ENCODE measurements at places on chromosomes 2 and 18.
A peak's percentile ranks its signal among the peaks of the same experiment; 100 is the strongest.

DNA sequence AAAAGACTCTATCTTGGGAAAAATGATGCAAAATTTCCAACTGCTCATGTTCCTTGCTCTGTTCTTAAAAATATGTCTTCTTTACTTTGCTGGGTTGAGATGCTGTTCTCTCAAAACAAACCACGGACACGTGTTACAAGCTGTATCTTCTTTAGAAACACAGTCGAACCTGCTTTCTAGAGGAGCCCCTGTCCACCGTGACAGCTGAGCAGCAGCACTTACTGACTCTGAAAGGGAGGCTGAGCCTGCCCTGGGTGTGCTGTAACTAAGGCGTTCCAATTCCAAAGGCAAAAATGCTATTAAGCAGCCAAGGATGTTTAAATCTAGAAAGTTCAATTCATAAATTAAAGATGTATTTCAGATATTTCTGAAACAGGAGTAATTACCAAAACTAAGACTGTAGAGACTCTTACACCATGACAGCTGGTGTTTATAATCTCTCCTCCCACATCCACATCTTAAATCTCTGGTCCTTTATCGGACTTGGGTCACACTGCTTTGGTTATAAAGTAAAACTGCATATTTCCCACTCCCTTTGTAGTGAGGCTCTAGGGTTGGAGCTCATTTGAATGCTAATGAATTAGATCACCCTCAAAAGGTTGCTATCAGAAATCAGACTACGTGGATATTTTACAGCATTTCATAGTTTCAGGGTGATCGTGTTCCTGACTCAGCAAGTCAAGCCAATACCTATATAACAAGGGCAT, 281.2 kb upstream of the LYPD1 start:
- DNase-seq, result no peak

GRCh38 chr2:12168791-12169388, 422.5 kb downstream of the LPIN1 start:
- DNase-seq, result no peak

GRCh38 chr18:39414009-39414700, 1848.6 kb upstream of the CELF4 start:
- DNase-seq, result no peak

GRCh38 chr2:203802342-203803052, 65.1 kb upstream of the CTLA4 start:
- peak; percentile 27 for DNase-seq

DNA sequence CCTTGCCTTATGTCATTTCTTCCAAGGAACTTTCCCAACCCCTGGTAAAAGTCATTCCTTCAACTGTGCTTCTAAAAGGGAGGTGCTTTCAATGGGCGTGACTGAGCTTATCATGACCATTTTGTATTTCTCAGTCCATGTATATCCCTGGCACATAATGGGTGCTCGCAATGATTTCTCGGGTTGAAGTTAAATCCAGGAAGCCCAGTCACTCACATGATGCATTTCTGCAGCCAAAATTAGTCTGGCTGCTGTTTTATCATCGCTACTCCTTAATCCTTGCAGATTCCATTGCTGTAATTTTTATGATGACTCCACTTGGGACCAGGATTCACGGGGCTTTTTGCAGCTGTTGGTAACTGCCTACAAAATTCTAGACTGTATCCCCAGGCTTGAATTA, 25.9 kb upstream of the RFX8 start:
- no peak for DNase-seq

GRCh38 chr2:212945526-212945925, 205.9 kb downstream of the IKZF2 start:
- DNase-seq, result no peak

- no peak for DNase-seq
Observed at GRCh38 chr2:112947374-112947773, 30.4 kb upstream of the IL36G start.

GRCh38 chr2:44296653-44297052, 21.4 kb downstream of the SLC3A1 start:
- no peak for DNase-seq

- DNase-seq, result peak; percentile 79
Observed at GRCh38 chr2:96507957-96508520, 2.9 kb upstream of the NEURL3 start.

- no peak for DNase-seq
Observed at GRCh38 chr2:151350579-151351195, 6.7 kb upstream of the TNFAIP6 start.

DNA sequence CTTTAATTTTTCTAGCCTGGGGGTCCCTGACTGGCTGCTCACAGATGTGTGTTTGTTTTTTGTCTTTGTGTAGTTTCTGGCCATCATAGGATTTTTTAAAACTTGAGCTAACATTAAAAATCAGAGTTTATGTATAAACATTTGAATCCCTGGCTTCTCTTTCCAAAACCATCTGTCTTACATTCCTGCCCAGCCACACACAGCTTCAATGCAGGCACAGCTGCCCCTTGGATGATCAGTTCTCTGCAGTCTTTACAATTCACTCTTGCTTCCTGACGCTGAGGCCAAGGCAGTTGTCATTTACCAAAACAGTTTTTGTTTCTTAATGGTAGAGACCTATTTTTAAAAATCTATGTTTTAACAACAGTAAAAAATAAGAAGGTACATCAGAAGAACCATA, 169.2 kb upstream of the LRRTM1 start:
- no peak for DNase-seq

GRCh38 chr2:120981443-120981842, 245.8 kb downstream of the GLI2 start:
- DNase-seq, result no peak

- no peak for DNase-seq
Observed at GRCh38 chr2:165795011-165795410, 964 bp upstream of the GALNT3 start.

GRCh38 chr18:66966171-66966570, 362.3 kb upstream of the CDH19 start:
- no peak for DNase-seq

DNA sequence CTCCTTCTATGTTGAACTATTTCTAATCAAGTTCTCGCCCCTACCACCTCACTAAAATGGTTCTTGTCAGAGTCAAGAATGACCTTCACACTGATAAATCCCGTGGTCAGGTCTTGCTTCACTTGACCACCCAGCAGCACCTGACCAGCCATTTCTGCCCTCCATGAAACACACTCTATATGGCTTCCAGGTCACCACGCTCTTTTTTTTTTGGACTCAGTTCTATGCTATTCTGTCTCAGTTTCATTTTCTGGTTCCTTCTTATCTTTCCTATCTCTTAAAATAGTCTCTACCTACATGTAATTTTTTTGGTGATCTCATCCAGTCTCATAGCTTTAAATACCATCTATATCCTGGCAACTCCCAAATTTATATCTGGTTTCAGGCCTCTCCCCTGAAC, 11.4 kb downstream of the EIF2AK3 start:
- DNase-seq, result no peak

GRCh38 chr18:74692367-74693013, 94.8 kb downstream of the ZNF407 start:
- no peak for DNase-seq

DNA sequence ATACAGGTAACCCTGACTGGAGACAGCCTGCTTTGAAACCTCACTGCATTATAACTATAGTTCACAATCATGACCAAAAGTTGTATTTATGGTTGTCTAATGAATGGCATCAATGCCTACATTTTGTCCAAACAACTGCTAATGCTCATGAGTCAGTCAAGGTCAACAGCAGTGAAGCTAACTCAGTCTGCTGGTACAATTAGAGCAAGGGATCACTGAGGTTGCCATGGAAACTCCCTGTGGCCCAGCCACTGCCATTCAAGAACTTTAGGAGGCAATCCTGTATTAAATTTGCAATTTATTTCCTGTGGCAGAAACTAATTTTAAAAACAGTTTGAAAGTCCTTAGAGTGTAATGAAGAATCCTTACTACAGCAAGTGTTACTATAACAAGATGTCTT, 185.1 kb upstream of the SMAD7 start:
- no peak for DNase-seq

- peak; percentile 84 for DNase-seq
Observed at GRCh38 chr2:55049043-55049820, 1.0 kb downstream of the RTN4 start.

DNA sequence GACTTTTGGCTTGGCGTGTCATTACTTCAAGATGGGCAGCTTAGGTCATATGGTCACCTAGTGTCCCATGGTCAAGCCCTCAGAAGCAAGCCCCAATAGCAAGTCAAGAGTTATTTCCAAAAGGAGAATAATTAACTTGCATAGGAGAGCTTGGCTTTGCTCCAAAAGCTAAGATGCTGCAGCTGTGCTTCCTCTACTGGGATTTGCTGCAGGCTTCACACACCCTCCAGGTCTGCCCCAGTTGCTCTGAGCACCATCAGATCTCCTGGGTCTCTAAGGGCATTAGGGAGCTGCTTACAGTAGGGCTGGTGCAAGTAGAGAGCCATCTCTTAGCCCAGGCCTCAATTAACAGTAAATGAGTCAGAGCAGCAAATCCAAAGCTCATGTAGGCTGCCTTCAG, 46.6 kb downstream of the THUMPD2 start:
- DNase-seq, result no peak

DNA sequence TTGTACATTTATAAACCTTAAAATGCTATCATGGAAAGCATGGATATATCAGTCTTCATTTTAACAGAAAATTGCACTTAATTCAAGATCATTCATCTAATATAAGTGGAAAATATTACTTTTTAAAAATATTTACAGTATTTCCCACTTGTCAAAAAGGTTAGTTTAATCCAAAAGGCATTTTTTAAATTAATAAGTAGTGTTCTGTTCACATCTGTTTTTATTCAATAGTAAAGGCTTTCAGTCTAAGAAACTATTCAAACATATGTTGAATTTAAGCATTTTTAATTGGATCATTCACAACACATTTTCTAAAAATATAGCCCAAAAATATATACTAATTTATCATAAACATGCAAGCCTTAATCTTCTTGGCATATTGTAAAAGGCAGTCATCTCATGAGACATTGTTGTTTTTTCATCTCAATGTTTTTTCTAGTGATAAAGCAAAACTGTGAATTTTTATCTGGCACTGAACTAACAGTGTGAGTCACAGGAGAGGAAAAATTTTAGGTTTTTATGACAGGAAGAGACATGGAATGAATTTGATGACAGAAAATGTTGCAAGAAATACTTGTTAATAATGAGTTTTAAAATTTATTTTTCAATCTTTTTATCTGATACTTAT, 1642.5 kb upstream of the TMEFF2 start:
- no peak for DNase-seq

DNA sequence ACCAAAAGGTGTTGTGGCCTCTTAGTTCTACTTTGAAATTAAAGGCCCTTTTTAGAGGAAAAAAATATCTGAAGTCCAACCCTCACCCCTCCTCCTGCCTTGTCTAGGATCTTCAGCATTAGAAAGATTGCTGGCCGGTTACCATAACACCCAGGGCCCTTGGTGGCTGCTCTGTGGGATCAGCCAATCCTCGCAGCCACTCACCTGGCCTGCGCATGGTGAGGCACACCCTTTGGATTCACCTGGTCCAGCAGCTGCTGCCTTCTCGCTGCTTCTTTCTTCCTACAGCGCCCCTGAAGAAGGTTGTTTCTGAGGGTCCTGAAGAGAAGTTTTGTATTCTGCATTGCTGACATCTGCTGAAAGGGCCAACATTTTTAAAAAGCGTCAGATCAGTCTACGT, 25.2 kb downstream of the DYTN start:
- DNase-seq, result no peak

GRCh38 chr2:16189029-16189835, 248.9 kb downstream of the MYCN start:
- no peak for DNase-seq

DNA sequence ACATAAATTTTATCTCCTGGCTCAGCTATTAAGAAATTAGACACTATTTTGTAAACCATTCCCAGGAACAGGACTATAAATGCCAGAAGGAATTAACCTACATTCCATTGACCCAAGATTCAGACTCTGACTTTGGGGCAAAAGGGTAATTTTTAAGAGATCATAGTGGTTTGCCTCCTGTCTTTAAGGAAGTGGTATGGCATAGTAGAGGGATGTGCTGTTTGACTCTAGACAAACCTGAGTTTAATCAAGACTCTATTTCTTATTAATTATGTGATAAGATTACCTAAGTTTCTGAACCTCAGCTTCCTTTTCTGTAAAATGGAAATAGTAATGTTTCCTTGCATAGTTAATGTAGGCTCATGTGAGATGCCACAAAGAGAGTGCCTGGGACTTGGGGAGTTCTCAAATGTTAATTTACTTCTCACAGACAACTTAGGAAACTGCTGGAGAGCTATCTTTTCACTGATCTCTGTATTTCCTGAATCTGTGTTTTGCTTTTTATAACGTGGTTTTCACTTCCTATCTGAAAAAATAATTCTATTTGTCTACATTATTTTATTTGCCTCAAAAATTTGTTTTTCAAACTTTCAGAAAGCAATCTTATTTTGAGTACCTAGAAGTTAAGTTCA, 11.9 kb upstream of the SLC40A1 start:
- DNase-seq, result no peak

DNA sequence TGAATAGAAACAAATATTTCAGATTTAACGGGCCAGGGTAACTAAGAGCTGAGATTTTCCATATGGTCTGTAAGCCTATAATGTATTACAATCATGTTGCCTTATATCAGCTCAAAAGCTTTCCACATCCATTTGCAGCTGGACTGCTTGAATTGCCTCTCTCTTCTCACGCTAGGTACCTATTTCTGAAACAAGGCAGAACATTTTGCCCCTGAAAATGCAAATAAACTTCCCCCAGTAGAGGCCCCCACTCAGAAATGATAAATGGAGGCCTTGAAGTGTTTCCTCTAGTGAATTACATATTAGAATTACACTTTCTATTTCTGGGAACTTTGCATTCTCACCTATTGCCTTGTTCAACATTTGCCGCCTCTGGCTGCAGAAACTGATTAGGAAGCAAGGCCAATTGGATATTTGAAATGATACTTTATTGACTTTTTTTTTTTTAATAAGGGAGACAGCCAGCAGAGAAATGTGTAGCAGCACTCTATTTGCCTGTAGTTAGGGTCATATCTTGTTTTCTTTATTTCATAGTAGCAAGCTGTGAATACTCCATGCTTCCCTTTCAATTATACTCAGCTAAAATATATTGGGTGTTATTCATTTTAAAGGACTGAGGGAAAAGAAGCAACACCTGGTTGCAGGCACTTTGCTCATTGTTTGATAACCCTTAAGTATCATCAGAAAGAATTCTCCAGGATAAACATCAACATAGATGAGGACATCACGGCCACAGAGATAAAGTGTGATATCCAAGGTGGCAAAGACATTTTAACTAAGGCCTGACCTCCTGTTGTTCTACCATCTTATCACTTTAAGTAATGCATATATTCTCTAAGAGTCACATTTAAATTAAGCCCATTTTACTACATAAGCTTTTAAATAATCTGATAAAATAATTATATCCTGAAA, 505.5 kb downstream of the LRRTM4 start:
- no peak for DNase-seq
